CD4-positive, alpha-beta T cell treated with Interleukin-6 at 100 ng/mL for 8 hours (primary cell): ENCODE measurements at places on chromosomes 3 and 15.

- no peak for DNase-seq
These were observed 38.5 kb downstream of the EPHB1 start for GRCh38 chr3:134833453-134834163.

GRCh38 chr15:93997071-93997658, 234.2 kb upstream of the MCTP2 start:
- DNase-seq = no peak

GRCh38 chr3:7461202-7461825, 600.4 kb downstream of the GRM7 start:
- DNase-seq = no peak

DNA sequence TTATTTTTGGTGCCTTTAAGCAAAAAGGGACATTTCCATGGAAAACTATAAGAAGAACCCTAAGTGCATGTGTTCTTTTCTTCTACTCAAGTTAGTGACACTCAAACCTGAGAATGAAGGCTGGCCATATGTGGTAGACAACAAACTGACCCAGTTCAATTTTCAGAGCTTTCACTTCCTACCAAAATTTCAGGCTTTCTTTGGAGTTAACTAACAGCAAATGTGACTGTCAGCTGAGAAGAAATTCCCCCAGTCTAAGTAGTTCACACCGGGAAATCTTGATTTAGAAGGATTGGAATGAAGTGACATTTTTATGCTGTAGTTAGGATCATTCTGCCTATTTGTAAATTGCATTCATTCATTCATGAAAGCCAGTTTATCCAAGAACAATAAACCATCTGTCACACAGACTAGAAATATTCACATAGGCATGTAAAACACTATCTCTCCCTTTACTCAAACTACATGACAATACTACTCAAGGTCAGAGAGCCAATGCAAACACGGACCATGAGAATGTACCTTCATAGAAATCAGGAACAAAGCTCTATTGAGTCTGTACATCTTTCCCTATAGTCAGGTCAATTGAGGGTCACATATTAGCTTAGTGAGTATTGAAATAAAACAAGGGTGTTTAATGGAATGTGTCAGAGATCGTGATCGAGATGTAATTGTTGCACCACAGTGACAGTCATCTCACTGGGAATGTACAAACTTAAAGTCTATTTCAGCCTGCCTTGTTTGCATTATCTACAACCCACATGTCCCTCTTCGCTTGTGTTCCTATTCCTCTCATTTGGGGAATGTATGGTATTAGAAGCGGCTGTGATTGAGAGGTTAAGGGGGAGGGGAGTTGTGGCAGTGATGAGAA, 113.8 kb upstream of the TGFBR2 start:
- DNase-seq = no peak

DNA sequence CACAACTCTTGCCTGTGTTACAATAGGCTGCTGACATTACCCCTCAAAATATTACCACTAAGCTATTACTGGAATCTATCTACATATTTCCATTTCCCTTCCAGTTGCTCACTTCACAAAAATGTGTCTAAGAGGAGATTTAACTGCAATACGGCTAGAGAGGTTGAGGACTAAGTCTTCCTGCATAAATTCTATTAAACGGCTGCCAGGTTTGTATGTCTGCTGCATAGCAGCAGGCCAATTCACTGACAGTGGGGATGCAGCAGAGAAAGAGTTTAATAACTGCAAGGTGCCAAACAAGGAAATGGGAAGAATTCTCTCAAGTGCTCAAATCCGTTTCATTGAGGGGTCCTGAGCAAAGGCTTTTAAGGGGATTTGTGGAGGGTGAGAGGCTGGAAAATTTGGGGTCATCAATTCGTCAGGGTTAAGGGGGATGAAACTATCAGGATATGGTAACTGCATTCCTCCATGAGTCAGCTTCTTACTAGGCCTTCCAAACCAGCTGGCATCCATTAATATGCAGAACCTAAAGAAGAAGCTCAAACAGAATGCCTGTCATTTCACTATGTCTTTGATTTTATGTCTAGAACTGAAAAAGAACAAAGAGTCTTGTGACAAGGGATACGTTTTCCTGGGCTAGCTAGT, 675.6 kb downstream of the TBL1XR1 start:
- no peak for DNase-seq

DNA sequence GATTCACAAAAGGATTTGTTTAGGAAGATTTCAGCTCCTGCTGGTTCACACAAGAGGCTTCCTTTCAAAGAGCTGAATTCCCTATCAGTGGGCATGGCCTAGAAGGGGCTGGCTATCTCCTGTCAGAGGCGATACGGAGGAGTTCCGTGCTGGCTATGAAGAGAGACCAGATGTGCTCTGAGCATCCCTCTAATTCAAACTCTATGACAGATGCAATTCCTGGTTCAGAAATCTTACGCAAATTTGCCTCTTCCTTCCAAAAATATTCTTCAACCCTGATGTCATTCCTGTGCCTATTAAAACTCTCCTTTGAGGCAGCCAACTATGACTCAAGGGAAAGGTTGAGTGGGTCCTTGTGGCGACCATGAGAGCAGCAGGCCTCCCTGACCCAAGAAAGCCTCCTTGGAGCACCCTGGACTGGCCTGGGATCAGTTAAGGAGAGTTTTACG, 139.3 kb upstream of the HES1 start:
- DNase-seq = no peak

GRCh38 chr3:11508346-11509172, 135.2 kb downstream of the VGLL4 start:
- no peak for DNase-seq

GRCh38 chr3:192847941-192848340, 69.7 kb downstream of the MB21D2 start:
- no peak for DNase-seq

DNA sequence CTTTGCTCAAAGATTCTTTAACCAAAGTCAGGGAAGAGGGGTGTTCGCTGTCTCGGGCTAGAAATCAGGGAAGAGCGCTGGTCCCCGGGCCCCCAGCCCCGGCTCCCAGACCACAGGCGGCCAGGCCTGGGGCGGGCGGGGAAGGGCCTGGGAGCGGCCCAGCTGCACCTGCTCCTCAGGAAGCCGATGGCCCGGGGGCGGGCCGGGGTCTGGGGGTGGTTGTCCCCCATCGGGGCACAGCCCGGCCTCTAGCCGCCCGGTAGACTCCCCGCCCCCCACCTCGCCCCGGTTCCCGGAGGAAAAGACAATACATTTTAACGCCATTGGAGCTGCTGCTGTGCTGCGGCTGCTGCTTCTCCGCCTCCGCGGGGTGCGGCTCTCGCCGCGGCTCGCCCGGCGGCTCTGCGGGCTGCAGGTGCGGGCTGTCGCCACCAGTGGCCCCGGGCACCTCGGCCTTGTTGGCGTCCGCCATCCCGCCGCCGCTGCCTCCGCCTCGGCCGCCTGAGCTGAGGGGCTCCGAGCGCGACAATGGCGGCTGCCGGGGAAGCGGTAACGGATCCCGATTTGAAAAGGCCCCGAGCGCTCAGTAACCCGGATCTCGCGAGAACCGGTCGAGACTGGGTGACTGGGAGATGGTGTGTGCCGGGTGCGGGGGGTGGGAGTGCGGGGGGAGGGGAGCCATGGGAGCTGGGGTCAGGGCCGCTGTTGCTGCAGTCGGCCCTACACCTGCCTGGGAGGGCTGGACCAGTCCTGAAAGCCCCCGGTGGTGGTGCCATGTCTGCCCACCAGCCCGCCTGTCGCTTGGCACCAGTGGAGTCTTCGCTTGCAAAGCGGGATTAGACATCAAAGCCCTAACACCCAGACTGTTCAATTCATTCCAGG, at the start of gene MYEF2:
Gene MYEF2, minus strand, starts transcription at position 530 of the 882 bp plus-strand sequence. Its CDS starts 58 bp downstream, at position 472.
- DNase-seq = peak; percentile 50

DNA sequence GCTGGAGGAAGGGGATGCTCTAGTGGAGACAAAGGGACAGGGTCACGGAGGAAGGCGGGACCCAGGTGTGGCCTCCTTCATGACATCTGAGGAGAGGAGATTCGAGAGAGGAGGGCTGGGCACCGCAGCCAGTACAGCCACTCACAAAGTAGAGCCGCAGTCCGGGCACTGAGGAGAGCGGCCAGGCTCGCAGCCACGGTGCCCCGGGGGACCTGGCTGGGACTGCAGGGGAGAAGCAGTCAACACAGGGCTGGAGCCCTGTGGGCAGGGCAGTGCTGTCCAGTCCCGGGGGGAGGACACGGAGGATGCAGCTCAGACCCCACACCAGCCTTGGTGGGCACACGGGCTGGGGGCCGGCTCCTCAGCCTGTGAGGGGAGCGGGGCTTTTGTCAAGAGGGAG, 40.3 kb downstream of the HMCES start:
- DNase-seq = no peak

DNA sequence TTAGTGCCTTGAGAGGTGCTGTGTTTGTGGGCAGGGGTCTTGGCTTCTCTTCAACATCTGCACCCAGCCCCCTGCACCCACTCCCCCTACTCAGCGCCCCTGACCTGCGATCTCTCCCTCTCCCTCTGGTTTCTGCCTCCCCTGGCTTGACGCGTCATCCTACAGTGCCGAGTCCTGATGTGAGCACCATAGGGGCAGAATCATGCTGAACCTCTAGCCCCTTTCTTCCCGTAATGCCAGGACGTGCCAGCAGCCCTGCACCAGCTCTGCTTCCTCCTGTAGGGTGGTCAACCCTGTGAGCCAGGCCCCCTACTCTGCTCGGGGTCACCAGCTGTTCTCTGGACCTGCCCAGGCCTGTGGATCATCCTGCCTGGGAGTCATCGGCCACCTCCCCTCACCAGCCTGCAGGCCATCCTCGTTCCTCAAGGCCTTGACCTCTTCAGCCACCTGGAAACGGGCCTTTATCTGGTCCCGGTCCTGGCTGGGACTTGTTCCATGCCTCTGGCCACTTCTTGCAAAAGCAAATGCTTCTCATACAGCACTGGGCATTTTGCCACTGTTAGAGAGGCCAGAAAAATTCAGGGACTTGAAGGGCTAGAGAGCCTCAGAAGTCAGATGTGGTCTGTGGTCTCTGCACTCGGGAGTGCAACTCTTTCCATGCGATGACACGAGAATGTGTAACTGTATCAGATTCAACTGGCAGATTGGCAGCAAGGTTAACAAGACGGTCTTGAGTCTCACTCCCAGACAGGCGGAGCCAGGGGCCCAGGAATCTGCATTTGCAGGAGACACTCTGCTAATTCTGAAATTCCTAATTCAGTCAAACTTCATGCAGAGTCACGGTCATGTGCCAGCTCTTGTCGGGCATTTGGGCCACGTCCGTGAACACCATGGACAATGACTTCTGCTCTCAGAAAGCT, 16.7 kb upstream of the KLF15 start:
- DNase-seq = no peak

GRCh38 chr3:122183893-122184590, 574 bp downstream of the CASR start:
- no peak for DNase-seq

- DNase-seq = no peak
These were observed 71.6 kb downstream of the KAT2B start for GRCh38 chr3:20111836-20112235.

DNA sequence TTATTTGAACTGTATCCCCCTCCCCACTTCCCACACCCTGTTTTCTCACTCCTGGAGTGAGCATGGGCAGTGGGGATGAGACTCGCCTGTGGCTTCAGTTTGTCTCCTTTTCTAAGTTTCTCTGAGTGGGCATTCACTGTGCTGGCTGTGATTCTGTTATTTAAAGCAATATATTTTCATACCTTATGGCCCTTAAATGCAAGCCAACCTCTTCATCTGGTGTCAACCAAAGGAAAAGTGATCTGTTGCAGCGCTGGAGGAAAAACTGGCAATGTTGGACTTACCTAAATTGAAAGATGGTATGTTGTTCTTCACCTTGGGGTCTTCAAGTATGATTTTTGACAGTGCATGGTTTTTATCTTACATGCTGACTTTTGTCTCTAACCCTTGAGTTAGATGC, 56.1 kb downstream of the RBM6 start:
- no peak for DNase-seq

DNA sequence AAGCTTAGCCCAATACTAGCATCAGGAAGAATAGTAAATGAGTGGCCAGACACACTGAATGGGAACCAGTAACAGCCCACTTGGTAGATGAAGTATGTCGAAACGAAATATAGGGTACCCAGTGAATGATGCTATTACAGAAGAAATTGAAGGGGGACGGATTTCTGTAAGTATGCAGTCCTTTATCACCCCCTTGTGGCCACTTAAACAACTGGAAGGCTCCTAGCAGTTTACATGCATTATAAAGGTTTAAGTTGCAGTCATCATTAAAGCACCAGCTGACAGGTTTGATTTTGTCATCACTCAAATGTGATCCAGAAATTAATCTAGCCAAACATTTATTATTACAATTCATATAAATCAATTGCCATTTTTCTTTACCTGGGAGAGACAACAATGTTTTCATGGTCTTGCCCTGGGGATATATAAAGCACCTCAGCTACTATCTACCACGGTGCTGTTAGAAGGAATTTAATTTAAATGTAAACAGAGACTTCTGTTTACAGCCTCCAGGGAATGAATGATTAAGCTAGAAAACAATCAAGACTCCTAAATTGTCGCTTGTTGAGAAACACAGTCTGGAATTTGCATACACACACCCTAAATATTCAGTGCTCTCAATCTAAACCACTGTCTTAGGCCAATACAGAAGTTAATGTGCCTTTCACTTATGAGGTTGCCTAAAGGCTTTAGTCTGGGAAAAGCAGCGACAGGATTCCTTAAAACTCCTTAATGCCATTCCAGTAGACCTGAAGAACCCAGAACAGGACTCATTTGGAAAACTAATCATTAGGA, 7.8 kb downstream of the EIF1B start:
- peak; percentile 60 for DNase-seq

- DNase-seq = no peak
These were observed 36.4 kb upstream of the GYG1 start for GRCh38 chr3:148954981-148955380.

GRCh38 chr3:152376351-152377183, 107.8 kb downstream of the MBNL1 start:
- no peak for DNase-seq

GRCh38 chr3:183430325-183430957, 2.0 kb upstream of the MCF2L2 start:
- no peak for DNase-seq

DNA sequence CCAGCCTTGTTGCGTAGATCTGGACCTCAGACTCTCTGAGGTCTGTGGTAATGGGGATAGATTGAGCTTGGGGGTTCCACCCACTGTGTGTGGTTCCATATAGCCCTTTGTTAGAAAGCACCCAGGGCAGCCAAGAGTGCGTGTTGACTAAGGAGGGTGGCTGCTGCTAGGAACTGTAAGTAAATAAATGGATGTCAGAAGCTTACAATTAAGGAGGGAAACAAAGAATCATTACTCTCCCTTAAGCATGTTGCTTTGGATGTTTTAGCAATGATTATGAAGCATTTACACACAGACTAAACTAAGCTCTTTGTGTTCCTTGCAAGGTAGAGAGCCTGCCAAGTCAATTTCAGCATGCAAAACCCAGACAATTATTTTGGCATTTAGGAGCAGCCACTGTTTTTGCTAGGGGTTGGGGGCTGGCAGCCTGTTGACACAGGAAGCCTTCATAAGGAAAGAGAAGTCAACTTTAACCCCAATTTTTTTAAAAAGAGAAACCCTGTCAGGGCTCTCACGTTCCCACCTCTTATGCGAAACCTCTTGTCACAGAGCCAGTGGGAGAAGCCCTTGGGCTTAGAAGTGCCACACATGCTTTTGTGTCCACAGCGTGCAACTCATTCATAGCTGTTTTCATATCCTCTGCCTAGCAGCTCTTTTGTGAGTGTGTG, 127.8 kb downstream of the CMSS1 start:
- no peak for DNase-seq
